Gastroesophageal sphincter (tissue), 4 donors: ENCODE measurements at places on chromosomes 6 and 20. TPM values are rescaled to one million over a fixed set of nuclear protein-coding genes. Genes with fewer than 3 reads are reported as not detected.

The TFAP2D gene
- total RNA-seq = not detected

The RBPJL gene
- not detected for total RNA-seq

The SLC29A1 gene
- total RNA-seq = 120 TPM

The C20orf204 gene
- 1.6 TPM for total RNA-seq

The TRIM31 gene
- not detected for total RNA-seq

The LY86 gene
- total RNA-seq = 3.9 TPM

- ATAC-seq = no peak
Measured at GRCh38 chr6:80454197-80454596, 347.7 kb downstream of the BCKDHB start.

DNA sequence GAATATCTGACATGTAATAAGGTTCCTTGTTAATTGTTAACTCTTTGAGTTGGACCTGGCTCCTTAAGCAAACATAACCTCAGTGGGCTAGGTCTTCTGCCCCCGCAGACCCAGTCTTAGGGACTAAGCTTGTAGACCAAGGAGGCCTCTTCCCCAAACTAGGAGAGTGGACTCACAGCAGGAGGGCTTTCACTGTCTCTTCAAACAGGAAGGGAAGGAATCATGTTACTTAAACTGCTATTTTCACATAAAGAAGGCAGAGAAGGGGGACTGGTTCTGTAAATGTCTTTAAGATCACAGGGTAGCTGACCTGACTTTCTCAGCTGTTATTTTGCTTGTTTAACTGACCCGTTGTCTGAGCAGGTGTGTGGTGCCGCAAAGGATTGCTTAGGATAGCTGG, 34.9 kb upstream of the PRDM1 start:
- ATAC-seq = no peak

- ATAC-seq = no peak
Measured at GRCh38 chr6:169425628-169426370, 172.2 kb upstream of the THBS2 start.

GRCh38 chr6:70764706-70765105, 97.0 kb downstream of the SMAP1 start:
- no peak for ATAC-seq

- no peak for ATAC-seq
Measured at GRCh38 chr6:37946057-37946456, 126.5 kb downstream of the ZFAND3 start.
